ENCODE measurements at places on chromosomes 3 and 15. TPM values are rescaled to one million over a fixed set of nuclear protein-coding genes. Genes with fewer than 3 reads are reported as not detected.

Gene SLC30A4
- 4.1 TPM for total RNA-seq

Gene HIGD2B
- total RNA-seq, result not detected

DNA sequence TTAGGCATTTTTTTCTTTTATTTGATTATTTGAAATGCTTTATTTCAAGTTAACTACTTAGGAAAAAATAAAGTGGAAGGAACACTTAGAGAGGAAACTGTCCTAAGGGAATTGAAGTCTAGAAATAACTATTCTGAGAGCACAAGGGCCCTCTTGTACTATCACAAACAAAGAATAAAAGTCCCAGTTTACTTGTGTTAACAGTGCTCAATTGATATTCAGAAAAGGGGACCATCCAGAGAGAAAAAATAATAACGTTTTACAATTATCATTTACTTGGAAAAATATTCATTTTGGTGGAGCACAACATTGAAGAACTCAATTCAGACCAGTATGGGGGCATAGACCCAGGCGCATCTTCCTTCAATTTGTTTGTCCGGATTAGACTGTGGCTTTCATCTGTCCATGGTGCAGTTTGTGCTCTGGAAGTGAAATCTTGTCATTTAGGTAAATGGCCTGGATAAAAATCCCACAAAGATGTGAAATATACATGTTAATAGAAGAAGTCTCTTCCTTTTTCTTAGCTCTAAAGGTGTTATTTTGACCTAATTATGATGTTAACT lies 54.5 kb upstream of the SAMMSON start:
- H3K27me3 ChIP-seq, result no peaks in the 10 kb centered on the region
- H3K36me3 ChIP-seq, result peaks cover 31% of the 10 kb centered on the region
- H3K27ac ChIP-seq, result no peak overlapping the region
- no peaks in the 10 kb centered on the region for H3K4me1 ChIP-seq
- H3K4me3 ChIP-seq, result no peak overlapping the region

GRCh38 chr3:90221900-90222299 lies 1114.5 kb downstream of the EPHA3 start:
- no peak overlapping the region for H3K27ac ChIP-seq
- no peak for DNase-seq
- H3K4me1 ChIP-seq, result no peaks in the 10 kb centered on the region

DNA sequence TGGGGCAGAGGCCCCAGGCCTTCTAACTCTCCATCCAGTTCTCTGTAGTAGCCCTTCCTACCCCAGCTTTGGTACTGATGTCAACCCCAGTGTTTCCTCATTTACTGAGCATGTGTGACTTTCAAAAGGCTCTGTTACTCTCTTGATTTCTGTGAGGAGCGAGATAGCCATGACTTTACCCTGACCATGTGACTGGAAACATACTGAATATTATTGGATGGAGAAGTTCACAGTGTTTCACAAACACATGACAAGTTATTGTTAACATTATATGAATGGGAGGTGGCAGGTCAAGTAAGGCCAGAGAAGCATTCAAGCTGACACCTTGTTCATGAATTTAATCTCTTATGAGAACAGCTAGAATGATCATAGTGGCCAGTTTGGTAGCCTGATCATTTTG lies 53.7 kb downstream of the MAGI1 start:
- H3K27me3 ChIP-seq, result no peaks in the 10 kb centered on the region
- DNase-seq, result no peak
- H3K4me1 ChIP-seq, result no peaks in the 10 kb centered on the region
- H3K36me3 ChIP-seq, result no peaks in the 10 kb centered on the region

DNA sequence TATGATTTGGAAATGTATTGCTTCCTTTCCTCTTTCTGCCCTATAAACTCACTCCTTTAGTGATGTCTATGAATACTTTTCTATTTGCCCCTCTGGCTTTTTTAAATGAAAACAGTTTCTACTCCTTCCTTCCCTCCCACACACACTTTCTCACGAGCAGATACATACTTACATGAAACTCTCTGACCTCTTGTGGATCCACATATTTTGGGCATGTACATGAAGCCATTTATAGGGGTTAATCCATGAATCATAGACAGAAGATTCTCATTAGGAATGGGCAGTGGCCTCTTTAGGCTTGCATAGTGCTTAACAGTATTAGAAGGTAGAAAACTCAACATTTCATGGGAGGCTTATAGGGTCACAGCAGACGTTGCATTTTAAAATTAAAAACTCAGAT lies 24.8 kb downstream of the ANAPC13 start:
- H3K36me3 ChIP-seq, result no peaks in the 10 kb centered on the region
- peaks cover 29% of the 10 kb centered on the region for H3K4me1 ChIP-seq
- no peaks in the 10 kb centered on the region for H3K27me3 ChIP-seq
- no peak overlapping the region for H3K4me3 ChIP-seq
- no peak overlapping the region for H3K27ac ChIP-seq
- no peak for DNase-seq

- peaks cover 3% of the 10 kb centered on the region for H3K27me3 ChIP-seq
- no peak overlapping the region for H3K27ac ChIP-seq
- DNase-seq, result no peak
- H3K4me3 ChIP-seq, result no peak overlapping the region
These were observed 5.1 kb downstream of the MAGEL2 start for GRCh38 chr15:23642413-23643044.

DNA sequence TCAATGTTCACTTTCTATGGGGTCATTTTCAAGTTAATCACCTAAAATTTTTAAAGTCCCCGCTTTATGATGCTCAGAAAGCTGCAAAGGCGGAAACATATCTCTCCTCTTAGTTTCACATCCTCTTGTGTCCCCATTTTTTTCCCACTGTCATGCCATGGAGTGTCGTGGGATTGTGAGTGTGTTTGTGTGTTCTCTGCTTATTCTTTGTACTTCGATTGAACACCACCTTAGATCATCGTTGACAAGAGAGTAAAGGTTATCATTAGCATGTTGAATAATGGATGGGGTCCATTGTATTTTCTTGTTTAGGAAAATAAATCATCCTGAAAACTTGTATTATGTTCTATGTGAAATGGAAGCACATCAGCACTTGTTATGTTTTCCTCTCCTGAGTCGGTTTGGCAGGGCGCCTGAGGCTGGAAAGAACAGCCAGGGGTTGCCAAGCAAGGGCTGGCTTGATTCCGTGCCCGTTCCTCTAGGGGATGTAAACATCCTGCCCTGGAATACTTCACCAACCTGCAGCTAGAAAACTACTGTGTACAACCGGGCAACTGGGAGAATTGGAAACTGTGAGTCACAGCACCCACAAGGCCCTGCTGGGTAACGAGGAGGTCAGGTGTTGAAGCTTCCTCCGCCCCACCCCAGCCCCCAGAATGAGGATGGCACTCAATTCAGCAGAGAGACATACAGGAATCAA lies 67.2 kb downstream of the EIF4E3 start:
- no peak overlapping the region for H3K27ac ChIP-seq
- no peak overlapping the region for H3K4me3 ChIP-seq
- peak; percentile 71 for DNase-seq
- no peaks in the 10 kb centered on the region for H3K27me3 ChIP-seq
- H3K4me1 ChIP-seq, result no peaks in the 10 kb centered on the region
